ENCODE measurements at places on chromosomes 11 and 22.

DNA sequence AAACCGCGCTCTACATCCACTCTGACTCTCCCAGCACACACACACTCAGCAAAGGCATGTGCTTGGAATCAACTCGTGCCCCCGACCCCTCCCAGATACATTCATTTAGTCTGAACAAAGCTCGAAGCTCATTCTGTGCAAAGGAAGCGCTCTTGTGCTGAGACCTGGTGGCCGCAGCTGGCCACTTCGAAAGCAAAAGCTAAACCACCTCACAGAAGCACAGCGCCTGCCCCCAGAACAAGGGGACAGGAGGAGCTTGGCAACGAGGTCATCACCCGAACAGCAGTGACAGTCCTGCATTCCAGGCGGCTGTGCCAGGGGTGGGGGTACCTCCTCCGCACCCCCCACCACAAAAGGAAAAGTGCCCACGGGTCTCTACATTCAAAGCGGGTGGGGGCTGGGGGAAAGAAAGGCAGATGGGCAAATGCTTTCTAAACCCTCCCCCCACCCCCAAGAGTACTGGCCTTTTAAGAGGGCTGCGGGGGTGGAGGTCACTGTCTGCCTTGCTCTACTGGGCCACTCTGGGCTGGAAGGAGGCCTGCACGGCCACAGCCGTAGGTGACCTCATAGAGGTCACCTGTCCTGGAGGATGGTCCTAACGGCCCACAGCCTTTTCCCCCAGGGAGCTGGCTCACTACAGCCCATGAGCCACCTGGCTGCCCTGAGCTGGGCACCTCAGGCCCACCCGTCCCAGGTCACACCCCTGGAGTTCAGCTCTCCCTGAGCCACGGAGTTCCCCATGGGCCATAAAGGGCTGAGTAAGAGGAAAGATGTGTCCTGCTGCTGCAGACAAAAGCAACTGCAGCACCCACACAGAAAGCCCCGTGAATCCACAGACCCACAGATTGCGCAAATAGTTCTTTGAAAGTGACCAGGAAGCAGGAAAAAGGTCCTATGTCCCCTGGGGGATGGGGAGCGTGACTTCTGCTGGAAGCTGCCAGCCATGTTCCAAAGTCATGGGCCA lies 21.3 kb downstream of the CBX7 start:
- DNase-seq, result no peak

GRCh38 chr11:64917663-64917995 lies 620 bp upstream of the ATG2A start:
- DNase-seq, result no peak

GRCh38 chr11:47992959-47993820 lies 12.8 kb downstream of the PTPRJ start:
- no peak for DNase-seq

GRCh38 chr22:37880668-37881440 lies 25.2 kb upstream of the MICALL1 start:
- DNase-seq, result no peak

- DNase-seq, result no peak
Observed at GRCh38 chr22:44361391-44362126, 48.8 kb upstream of the SHISAL1 start.

DNA sequence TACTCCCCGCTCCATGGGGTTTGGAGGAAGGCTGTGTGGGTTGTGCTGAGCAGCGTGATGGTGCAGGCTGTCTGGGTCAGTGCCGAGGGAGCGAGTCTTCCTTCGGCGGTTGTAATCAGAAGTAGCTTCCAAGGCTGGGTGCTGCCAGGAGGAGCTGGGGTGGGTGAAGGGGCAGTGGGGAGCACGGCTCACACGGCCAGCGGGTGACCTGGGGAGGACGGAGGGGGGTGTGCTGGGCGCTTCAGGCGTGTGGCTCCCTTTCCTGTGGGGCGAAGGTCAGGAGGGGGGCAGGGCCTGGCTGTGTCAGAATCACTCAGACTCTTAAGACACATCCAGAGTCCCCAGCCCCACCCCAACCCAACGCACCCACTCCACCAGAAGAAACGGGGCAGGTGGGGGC lies 60.2 kb downstream of the LRP5 start:
- DNase-seq, result no peak

DNA sequence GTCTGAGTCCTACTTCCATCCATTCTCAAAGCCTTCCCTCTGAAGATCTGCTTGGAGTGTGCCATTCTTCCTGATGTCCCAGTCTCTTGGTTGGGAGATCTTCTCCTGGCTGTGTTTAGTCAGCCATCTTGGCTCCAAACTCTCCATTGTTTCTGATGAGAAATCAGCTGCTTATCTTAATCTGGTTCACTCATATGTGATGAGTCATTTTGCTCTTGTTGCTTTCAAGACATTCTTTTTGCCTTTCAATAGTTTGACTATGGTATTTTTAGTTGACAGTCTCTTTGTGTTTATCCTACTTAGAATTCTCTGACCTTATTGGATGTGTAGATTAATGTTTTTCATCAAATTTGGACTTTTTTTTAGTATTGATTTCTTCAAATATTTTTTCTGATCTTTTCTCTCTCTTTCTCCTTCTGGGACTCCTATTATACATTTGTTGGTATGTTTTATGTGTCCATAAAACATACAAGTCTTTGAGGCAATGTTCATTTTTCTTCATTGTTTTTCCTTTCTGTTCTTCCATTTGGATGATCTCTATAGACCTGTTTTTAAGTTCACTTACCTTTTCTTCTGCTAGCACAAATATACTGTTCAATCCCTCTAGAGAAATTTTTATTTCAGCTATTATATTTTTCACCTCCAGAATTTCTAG lies 77.2 kb upstream of the CLPB start:
- DNase-seq, result no peak

GRCh38 chr11:129930296-129930695 lies 34.9 kb upstream of the NFRKB start:
- DNase-seq, result no peak

DNA sequence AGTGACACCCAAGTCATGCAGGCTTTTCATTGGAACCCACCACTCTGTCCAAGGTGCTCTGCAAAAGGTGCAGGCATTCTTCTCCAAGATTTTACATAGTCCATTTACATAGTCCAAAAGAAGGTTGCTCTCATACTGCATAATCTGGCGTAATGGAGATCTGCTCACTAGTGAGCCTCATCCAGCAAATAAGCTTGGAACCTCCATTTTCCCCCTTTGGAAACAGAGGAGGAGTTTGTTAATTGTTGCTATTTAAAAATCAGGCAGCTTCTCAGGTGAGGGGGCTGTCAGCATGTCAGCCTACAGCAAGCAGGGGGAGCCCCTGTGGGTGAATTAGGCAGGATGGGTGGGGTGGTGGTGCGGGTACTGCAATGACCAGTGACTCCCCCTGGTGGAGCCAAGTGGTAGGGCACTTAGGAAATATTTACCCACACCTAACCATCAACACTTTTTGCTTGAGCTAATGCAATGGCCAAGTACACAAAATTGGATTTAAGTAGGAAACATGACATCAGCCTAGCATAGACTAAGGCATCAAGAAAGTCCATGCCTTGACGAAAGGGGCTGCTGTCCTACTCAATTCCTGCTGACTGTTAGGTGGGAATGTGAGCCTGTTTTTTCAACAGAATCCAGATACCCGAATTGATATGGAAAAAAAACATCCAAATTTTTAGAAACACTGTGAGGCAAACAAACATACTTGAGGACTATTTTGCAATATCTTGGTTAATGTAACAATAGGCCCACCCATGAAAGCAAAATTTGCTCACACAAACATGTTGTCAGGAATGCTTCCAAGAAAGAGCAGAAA lies 64.5 kb downstream of the AMBRA1 start:
- DNase-seq, result peak; percentile 32

DNA sequence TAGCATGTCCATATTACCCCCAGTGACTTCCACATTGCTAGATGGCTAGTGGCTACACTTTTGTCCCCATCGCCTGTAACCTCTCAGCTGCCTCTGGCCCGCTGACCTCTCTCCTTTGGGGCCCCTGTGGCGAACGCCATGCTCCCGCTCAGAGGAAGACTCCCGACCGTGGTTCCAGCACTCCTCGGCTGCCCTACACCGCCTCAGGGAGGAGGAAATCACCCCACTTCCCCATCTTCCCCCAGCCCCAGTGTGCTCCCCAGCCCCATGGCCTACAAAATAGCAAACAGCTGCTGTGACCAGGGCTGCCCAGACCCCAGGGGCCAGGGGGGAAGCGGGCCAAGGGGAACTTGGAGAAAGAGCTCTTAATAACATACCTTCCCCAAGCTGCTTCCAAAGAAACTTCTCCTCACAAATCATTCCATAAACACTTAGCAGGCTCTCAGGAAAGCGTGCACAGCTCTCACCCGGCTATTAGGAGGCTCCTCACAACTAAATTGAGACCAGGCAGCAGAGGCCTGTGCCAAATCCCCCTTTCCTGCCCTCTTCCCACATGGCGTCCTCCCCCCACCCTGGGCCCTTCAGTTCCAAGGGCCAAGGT lies 63.5 kb upstream of the WNT11 start:
- DNase-seq, result no peak

- no peak for DNase-seq
Observed at GRCh38 chr11:109019342-109019936, 354.6 kb downstream of the DDX10 start.

- no peak for DNase-seq
Observed at GRCh38 chr22:32080904-32081303, 37.8 kb downstream of the SLC5A1 start.

DNA sequence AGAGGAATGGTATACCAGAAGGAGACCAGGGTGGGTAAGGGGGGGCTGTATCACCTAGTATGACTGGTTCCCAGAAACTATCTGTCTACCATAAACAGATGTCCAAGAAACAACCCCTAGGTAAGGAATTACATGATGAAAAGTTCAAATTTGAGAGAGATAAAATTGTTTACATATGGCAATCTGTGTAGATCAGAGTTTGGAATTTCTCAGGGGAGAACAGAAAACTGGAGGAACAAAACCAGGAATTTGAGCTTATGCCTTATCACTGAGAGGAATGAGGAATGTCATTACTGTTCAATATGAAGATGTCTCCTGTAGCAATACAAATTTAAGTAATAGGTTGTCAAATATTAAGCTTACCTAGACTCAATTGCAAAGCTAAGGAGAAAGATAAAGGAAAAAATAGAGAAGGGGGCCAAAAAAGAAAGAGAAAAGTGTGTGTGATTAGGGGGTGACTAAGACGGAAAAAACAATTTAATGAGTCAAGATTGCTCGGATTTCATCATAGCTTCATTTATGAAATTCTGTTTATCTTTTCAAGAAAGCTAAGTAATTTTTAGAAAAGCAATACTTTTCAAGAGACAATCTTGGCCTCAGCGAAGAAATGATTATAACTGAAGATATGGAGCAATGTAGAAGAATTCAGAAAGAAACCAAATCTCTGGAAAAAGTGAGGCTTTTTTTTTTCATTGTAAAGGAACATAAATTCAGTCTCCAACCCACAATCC lies 117.8 kb downstream of the APOL5 start:
- DNase-seq, result no peak

DNA sequence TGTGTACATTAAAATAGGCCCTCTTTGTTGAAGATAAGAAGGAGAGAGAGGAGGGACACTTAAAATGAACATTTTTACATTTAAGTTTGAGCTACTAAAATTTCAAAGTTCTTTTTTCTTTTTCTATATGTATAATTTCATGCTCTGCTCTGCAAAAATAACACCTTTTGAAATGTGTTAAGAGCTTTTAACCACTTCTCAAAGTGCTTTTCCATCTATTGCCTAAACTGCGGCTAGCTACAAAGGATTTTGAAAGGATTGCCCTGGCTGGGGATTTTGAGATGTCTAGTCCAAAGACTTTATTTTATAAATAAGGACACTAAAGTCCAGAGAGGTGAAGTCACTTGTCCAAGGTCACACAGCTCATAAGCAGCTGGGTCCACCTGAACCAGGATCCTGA lies 138.5 kb downstream of the CCDC81 start:
- no peak for DNase-seq

- DNase-seq, result no peak
Observed at GRCh38 chr22:44086271-44087088, 62.4 kb downstream of the PARVB start.

DNA sequence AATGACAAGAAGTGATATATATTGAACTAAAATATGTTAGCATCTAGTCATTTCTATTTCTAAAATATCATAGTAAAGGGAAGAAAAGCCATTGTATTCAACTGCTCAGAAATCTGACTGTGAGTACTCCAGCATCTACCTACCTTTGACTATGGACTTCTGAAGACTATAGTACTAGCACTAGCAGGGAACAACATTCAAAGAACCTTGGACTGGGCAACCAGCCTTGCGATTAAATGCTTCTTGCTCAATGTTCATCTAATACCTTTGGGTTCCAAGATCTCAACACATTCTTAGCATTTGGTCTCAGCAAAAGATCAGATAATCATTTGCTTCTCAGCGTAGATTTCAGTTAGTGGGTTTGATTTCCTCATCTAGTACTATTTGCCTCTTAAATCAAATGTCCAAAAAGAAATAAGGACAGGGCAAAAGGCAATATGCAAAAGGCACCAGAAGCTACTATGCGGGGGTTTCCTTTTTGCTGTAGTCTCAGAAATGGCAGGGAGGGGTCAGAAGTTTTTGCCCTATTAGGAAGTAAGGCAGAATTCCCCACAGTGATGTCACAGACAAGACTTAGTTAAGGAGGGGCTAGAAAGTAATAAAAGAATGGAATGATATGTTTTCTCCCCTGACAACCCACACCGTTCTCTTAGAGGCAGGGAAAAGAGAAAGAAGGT lies 80.6 kb downstream of the GAB2 start:
- no peak for DNase-seq

DNA sequence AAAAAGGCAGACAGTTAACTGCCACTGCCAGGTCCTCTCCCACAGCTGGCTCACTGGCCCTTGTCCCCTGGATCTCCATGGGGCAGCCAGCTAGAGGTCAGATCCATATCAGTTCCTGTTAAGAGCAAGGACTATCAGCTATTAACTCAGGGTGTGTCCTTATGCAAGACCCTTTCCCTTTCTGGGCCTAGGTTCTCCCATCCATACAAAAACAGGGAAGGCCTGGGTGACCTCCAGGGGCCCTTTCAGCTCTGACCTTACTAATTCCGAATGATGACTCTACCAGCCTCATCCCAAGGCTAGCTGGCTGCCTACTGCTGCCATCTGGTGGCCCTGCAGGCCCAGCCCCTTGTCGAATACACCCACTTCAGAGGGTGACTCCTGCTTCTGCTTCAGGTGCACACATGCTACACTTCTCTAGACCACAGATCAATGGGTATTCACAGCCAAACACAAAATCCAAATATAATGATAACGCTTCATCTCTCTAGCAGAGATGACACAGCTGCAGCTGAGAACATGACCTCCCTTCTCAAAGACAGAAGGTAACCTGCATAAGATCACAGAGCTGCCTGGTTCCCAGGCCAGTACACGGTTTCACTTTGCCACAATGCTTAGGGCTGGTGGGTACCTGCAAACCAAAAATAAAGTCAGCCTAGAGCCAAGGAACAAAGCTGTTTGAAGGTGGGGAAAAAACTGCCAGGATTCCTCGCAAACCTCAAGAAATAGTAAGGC lies 34.1 kb downstream of the SERGEF start:
- DNase-seq, result no peak

DNA sequence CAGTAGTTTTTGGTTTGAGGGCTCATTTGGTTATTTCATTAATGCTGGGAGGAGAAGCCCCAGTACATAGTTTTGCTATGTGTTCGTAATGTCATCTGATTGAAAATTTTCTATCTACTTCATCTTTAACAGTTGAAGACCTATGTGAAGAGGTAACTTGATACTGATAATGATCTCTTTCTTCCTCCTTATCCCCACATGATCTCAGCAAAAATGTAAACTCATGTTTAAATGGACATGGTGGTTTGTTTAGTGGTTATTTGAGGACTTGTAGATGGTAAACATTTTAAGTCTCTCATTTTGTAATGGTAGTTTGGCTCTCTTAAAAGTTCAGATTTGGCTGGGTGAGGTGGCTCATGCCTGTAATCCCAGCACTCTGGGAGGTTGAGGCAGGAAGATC lies 53.7 kb upstream of the SPTBN2 start:
- DNase-seq, result no peak

GRCh38 chr11:135075740-135076139 lies 663.7 kb upstream of the B3GAT1 start:
- DNase-seq, result no peak

Data from activated naive CD4-positive, alpha-beta T cell (primary cell).